ENCODE measurements at places on chromosomes 11 and 22.

DNA sequence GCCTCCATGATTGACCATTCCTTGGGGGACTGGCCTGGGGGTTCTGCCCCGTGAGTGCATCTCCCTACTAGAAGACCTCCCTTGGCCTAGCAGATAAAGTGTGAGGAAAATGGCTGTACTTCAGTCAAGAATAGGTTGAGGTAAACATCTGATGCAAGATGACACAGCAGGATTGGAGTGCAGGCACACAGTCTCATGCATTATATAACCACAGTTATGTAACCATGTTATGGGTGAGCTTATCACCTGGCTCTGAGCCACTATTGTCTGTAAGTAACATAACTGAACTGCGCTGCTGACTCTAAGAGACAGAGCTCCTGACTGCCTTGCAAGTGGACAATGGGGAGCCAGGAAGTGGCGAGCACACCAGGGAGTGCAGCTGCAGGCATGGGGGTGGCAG is 378.7 kb upstream of the ANO5 start:
- no peak overlapping the region for H3K4me3 ChIP-seq
- no peak for DNase-seq
- no peak overlapping the region for H3K27ac ChIP-seq
- H3K27me3 ChIP-seq = no peaks in the 10 kb centered on the region
- H3K4me1 ChIP-seq = no peaks in the 10 kb centered on the region

DNA sequence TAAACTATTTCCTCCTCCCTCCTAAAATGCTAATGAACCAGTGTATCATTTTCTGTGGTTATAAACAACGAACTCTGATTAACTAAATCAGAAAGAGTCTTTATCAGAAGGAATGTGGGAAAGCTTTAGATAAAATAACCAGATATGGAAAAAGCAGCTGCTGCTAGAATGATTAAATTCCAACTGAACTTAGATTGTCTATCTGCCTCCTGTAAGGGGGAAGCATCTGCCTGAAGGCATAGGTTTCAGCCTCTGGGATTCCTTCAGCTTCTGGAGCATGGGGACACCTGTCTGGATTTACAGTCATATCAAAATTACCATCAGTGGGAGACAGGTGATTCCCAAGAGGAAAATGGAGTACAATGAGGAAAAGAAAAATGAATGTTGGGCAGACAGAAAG is 1095.5 kb upstream of the CCDC90B start:
- no peak overlapping the region for H3K4me3 ChIP-seq
- H3K36me3 ChIP-seq = no peaks in the 10 kb centered on the region

DNA sequence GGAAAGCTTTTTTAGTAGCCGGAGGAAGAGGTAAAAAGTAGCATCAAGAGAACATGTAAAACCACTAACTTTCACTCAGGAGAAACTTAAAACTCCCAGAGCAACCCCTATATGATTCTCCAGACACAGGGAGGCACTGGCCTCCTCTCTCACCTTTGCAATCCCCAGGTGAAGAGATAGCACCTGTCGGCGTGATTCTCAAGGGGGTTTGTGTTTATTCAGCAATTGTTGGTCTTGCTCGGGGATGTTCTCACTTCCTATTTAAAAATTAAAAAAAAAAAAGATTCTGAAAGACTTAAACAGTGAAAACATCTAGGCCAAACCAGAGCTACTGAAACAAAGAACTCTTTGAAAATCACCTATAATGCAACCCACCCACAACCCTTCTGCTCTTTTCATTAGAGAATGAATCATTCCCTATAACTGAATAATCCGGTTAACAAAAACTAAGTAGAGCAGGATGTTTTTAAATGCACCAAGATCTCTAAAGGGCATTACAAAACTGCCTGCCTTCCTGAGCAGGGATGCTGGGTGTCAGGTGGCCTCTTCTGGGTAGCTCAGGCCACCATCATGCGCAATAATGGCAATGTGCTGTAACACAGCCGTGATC is 24.9 kb downstream of the DHCR7 start:
- H3K36me3 ChIP-seq = no peaks in the 10 kb centered on the region
- no peak overlapping the region for H3K27ac ChIP-seq
- no peaks in the 10 kb centered on the region for H3K4me1 ChIP-seq
- no peak for DNase-seq
- no peaks in the 10 kb centered on the region for H3K27me3 ChIP-seq
- no peak overlapping the region for H3K4me3 ChIP-seq

- no peak overlapping the region for H3K27ac ChIP-seq
- no peaks in the 10 kb centered on the region for H3K36me3 ChIP-seq
- peak; percentile 25 for DNase-seq
- no peaks in the 10 kb centered on the region for H3K27me3 ChIP-seq
- no peak overlapping the region for H3K4me3 ChIP-seq
- H3K4me1 ChIP-seq = no peaks in the 10 kb centered on the region
Measured at GRCh38 chr11:106399076-106399511, 321.6 kb downstream of the AASDHPPT start.

DNA sequence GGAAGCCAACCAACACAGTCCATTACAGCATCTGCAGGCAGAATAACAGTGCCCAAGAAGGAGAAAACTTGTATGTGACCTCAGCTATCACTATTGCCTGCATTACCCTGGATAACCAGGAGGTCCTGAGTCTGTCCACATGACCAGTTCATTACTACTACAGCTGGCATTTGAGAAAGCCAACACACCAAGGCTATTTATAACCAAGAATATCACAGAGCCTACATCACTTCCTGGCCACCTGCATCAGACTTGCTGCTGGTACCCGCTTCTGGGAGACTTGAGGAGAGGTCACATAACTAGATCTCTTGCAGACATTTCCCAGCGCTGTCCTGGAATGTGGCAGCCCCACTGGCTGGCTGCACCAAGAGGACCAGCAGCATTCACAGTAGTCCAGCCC is 11.1 kb upstream of the OR56B4 start:
- no peak for DNase-seq
- no peak overlapping the region for H3K4me3 ChIP-seq
- no peaks in the 10 kb centered on the region for H3K27me3 ChIP-seq
- H3K36me3 ChIP-seq = no peaks in the 10 kb centered on the region
- H3K4me1 ChIP-seq = no peaks in the 10 kb centered on the region

DNA sequence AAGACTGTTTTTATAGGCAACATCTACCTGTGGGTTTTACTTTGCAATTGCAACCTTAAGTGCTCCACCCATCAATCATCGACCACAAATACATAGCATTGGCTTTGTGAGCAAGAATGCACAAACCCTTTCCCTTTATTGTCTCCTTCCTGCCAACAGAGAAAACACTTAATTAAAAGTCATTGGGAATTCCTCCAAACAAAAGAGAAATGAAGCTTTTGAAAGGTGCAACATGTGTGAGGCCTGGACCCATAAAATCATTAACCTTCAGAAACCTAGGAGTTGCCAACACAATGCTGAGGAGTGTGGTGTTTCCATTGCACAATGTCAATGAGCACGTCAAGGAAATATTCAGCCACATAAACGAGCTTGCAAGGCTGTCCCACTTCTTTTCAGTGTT is 223.2 kb downstream of the BLID start:
- H3K27me3 ChIP-seq = no peaks in the 10 kb centered on the region
- peaks cover 14% of the 10 kb centered on the region for H3K4me1 ChIP-seq
- no peak overlapping the region for H3K27ac ChIP-seq
- DNase-seq = no peak

GRCh38 chr11:80587906-80588305 is 1147.1 kb upstream of the TENM4 start:
- no peak overlapping the region for H3K27ac ChIP-seq
- H3K4me3 ChIP-seq = no peak overlapping the region
- H3K4me1 ChIP-seq = no peaks in the 10 kb centered on the region

GRCh38 chr11:68575025-68575665 is 109.2 kb upstream of the GAL start:
- no peak for DNase-seq
- H3K36me3 ChIP-seq = no peaks in the 10 kb centered on the region
- no peak overlapping the region for H3K4me3 ChIP-seq
- peaks cover 73% of the 10 kb centered on the region for H3K4me1 ChIP-seq
- peak overlapping the region; percentile 58 for H3K27ac ChIP-seq

GRCh38 chr11:107750313-107750712 is 38.5 kb upstream of the SLN start:
- no peak for DNase-seq
- no peak overlapping the region for H3K4me3 ChIP-seq
- no peaks in the 10 kb centered on the region for H3K36me3 ChIP-seq
- no peaks in the 10 kb centered on the region for H3K27me3 ChIP-seq
- no peak overlapping the region for H3K27ac ChIP-seq

DNA sequence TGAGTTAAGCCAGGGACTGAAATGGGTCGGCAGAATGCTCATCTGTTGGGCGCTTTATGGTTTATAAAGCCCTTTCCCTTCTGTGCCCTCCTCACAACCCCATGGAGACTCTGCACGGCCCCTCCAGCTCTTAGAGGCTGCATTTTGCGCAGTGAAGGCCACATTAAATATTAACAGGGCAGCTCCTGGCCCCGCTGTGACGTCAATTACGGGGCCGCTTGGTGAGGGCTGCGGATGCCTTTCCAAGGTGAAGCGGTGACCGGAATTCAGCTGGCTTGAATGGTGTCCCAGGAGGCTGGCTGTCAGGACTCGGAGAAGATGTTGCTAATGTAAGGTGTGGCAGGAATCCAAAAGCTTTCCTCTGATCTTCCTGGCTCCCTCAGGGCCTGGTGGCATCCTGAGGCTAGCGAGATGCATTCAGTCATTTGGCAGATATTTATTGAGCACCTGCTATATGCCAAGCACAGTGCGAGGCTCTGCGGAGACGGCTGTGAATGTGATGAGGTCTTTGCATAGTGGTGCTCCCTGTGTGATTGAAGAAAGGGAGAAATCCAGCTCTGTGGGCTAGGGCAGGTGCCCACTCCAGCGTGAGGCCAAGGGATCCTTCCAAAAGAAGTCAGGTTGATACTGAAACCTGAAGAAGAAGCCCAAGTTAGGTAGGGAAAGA is 10.4 kb upstream of the YWHAH start:
- H3K4me1 ChIP-seq = no peaks in the 10 kb centered on the region
- H3K27me3 ChIP-seq = no peaks in the 10 kb centered on the region
- DNase-seq = no peak
- H3K27ac ChIP-seq = no peak overlapping the region
- no peak overlapping the region for H3K4me3 ChIP-seq

GRCh38 chr11:123392844-123393243 is 37.2 kb upstream of the GRAMD1B start:
- no peak overlapping the region for H3K4me3 ChIP-seq
- H3K36me3 ChIP-seq = no peaks in the 10 kb centered on the region
- DNase-seq = no peak
- no peak overlapping the region for H3K27ac ChIP-seq
- no peaks in the 10 kb centered on the region for H3K4me1 ChIP-seq
- no peaks in the 10 kb centered on the region for H3K27me3 ChIP-seq

DNA sequence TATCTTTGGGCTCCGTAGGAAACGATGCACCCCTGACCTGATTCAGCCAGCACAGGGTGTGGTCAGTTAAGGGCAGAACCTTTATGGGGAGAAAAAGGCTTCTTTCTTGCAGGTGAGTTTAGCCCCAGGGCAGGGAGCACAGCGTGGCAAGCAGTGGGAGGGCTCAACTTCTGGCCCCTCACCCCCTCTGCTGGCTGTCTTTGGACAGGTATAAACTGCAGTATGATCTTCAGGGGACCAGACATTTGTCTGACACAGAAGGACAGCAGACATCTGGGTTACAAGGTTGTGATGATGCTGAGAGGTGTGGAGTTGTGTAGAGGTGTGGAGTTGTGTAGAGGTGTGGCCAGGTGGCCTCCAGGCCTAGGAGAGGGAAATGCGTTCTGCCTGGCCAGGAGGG is 324.0 kb upstream of the PLET1 start:
- H3K36me3 ChIP-seq = no peaks in the 10 kb centered on the region
- no peak overlapping the region for H3K4me3 ChIP-seq
- H3K27me3 ChIP-seq = no peaks in the 10 kb centered on the region
- peaks cover 29% of the 10 kb centered on the region for H3K4me1 ChIP-seq
- H3K27ac ChIP-seq = no peak overlapping the region

- no peak overlapping the region for H3K4me3 ChIP-seq
- no peak for DNase-seq
- no peaks in the 10 kb centered on the region for H3K36me3 ChIP-seq
- H3K4me1 ChIP-seq = no peaks in the 10 kb centered on the region
- H3K27me3 ChIP-seq = no peaks in the 10 kb centered on the region
Measured at GRCh38 chr11:120268686-120269085, 28.7 kb downstream of the POU2F3 start.

DNA sequence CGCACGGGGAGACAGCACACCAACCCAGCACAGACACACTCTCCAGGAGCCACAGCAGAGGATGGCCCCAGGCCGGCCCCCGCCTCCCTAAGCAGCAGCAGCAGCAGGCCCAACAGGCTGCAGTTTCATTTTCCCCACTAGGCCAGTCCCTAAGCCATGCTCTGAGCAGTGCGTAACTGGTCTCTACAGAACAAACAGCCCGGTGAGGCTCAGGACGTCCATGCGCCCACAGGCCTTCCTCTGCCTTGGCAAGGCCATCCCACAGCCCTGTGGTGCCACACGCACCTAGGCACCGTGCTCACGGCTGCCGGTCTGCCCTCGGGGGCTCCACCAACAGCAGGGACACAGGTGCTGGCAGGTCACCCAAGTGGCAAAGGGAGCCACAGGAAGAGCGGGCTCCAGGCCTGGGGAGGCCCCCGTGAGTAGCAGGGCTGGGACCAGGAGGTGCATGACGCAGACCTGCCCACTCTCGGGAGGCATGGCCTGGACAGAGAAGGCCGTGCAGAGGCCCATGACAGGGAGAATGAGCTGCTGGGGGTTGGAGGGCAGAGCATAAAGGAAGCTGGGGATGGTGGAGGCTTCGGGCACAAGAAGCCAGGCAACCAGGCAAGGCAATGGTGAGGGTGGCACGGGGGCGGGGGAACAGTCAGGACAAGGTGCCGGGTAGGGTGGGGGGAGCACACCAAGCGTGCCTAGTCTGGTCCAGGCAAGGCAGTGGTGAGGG is 1.4 kb upstream of the MOB2 start:
- no peak overlapping the region for H3K27ac ChIP-seq
- no peaks in the 10 kb centered on the region for H3K36me3 ChIP-seq
- no peak overlapping the region for H3K4me3 ChIP-seq
- peak; percentile 9 for DNase-seq

DNA sequence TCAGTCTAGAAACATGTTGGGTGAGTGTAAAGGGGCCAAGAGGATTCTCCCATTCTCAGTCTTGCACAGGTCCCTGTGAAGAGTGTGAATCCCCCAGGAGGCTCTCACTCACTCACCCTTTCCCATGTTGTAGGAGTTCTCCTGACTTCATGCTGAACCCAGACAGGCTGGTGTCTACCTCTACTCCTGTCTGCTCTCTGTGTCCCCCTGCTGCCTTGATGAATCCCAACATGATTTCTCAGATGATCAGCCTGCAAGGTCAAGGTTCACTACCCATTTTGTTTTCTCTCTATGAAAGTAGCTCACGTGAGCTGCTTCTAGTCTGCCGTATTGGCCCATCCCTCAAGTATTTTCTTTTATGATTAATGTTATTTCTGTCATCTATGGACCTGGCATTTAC is 500.6 kb downstream of the ETS1 start:
- no peaks in the 10 kb centered on the region for H3K27me3 ChIP-seq
- no peak for DNase-seq
- H3K27ac ChIP-seq = no peak overlapping the region
- H3K4me1 ChIP-seq = no peaks in the 10 kb centered on the region

DNA sequence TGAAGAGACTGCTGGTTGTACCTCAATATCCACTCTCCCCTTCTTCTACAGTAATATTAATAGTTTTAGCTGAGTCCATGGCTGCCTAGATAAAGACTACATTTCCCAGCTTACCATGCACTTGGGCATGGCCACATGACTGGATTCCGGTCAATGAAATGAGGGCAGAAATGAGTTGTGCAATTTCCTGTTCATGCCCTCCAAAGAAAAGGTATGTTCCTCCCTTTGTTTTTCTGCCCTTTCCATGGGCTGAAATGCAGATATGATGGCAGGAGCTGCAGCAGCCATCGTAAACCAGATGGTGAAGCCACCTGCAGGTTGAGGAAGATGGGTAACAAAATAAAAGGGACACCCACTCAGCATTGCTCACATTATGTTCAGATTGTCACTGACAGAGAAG is 15.3 kb upstream of the ELFN2 start:
- no peaks in the 10 kb centered on the region for H3K4me1 ChIP-seq
- peaks cover 16% of the 10 kb centered on the region for H3K27me3 ChIP-seq
- DNase-seq = no peak

Measured in gastrocnemius medialis (tissue), 4 donors.